Activated CD4-positive, alpha-beta T cell treated with anti-CD3 and anti-CD28 coated beads for 1 hour (primary cell): ENCODE measurements at places on chromosomes 3 and 15.

- no peak for DNase-seq
These were observed 59.8 kb downstream of the WDR76 start for GRCh38 chr15:43886558-43886957.

- no peak for DNase-seq
These were observed 31.7 kb upstream of the ATOSA start for GRCh38 chr15:52710708-52711389.

DNA sequence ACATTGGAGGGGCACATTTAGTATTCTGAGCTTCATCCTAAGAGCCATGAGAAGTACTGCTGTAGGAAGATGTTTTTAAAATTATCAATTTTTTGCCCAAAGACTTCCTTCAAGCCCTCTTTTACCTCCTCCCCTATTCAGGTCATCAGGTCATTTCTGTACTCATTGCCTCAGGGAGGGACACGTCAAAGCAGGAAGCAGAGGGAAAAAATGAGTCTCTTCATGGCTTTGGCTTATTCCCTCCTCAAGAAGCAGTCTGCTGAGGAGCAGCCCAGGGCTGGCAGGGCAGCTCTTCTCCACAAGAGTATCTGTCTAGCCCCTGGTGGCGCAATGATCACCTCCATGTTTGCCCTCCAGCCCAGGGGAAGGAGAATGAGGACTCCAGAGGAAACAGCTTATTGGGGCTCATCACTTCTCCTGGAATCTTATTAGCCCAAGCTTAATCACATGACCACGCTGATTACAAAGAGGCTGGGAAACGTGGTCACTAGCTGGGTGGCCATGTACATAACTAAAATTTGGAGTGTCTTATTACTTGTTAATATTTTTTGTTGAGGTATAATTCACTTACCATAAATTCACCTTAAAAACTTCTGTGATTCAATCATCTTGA lies 44.2 kb upstream of the GATA2 start:
- no peak for DNase-seq

DNA sequence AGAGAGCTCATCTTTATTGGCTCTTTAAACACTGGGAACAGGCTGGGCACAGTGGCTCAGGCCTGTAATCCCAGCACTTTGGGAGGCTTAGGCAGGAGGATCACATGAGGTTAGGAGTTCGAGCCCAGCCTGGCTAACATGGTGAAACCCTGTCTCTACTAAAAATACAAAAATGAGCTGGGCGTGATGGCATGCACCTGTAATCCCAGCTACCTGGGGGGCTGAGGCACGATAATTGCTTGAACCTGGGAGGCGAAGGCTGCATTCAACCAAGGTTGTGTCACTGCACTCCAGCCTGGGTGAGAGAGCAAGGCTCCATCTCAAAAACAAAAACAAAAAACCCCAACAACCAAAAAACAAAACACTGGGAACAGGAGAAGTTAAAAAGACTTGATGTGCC lies 72.1 kb downstream of the CHAC1 start:
- DNase-seq = no peak

GRCh38 chr3:170499562-170500156 lies 81.0 kb downstream of the CLDN11 start:
- DNase-seq = no peak

DNA sequence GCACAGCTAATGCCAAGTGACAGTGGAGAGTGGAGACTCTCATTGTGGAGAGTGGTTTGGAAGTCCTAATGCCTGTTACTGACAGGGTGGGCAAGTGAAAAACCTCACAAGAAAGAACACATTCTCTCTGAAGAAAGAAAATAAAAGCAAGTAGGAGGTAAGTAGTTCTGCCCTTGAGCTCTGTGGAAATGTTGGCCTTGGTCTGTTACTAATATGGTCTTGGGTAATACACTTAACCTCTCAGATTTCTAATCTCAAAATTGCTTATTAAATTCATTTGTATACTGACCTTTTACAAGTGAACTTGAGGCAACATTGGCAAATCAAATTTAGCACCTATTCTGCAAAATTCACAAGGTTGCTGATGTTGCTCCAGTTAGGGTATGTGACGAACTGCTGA lies 291.6 kb upstream of the CBLB start:
- no peak for DNase-seq

DNA sequence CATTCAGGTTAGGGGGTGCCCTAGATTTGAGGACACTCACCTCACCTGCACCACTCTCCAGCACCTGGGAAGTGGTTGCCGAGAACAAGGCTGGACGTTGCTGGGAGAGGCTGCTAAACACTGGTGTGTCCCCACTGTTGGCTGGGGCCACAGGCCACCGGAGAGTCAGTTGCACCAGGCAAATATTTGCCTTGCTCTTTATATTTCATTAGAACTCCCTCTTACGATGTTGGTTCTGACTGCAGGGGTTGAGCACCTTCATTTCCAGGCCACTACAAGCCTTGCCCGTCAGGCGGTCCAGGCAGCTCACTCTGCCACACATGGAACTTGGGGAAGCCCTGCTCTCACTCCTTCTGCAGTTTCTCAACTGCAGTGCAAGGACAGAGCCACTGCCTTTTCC lies 30.7 kb downstream of the HCN4 start:
- DNase-seq = no peak

DNA sequence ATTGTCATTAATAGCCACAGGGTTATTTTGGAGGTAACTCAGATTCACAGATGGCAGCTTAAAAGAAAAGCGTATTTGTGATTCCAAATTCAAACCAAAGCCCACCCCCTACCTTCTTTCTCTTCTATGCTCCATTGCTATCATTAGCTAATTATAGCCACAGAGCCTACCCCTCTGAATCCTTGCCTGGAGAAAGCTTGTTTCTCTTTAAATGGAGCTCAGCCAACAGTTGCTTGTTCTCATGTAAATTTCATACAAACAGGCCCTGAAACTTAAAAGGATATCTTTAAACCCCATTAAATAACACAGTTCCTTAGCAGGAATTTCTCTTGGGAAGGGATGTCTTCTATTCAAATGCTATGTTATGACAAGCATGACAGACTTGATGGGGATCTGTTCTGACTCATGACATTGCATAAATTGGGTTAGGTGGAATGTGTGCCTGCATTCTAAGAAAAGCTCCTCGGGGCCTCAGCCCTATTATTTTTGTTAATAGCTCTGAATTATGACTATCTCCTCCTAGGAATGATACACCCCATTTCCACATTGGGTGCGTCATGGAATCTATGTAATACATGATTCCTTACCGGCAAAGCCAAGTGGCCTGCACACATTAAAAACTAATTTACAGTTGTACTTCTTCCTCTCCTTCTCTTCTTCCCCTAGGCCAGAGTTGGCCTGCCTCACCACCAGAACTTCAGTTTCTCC lies 265.8 kb downstream of the TAFA4 start:
- DNase-seq = no peak
